Activated CD4-positive, alpha-beta T cell treated with anti-CD3 and anti-CD28 coated beads, Interleukin-2, amount 50 U/mL, for 48 hours (primary cell): ENCODE measurements at places on chromosomes 16 and 17.

- DNase-seq, result no peak
These were observed 363.2 kb downstream of the SNX29 start for GRCh38 chr16:12339686-12340085.

DNA sequence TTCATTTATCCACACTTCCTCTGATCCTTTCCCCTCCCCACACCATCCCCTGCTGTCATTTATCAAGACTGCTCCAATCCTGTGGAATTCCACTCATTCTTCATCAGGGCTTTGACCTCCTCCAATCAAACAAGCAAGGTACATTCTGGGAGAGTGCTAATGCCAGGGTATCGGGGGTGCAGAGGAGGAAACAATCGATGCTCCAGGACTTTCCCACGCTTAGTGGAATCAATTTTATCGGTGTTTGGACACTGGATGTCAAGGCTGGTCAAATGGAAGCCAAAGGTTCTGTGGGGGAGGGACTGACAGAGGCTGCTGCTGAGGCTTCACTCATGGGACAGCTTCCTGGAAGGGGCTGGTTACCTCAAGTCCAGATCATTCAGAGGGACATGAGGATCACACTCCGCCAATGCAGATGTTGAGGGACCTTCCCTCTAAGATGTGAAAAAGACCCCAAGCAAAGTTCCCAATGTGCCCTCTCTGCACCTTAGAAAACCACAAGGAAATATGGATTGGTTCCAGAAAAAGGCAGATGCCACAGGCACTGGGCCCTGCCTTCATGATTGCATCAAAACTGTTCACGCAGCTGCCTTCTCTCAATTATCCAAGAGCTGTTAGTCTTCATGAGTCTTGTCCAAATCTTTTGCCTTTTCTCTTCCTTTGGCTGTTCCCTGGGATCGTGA, 44.7 kb upstream of the SOX9 start:
- no peak for DNase-seq

GRCh38 chr16:72787514-72788268, 260.2 kb downstream of the ZFHX3 start:
- peak; percentile 59 for DNase-seq

GRCh38 chr16:56279132-56279531, 87.8 kb downstream of the GNAO1 start:
- DNase-seq, result peak; percentile 59

GRCh38 chr17:70158591-70158990, 10.7 kb upstream of the KCNJ2 start:
- DNase-seq, result no peak

DNA sequence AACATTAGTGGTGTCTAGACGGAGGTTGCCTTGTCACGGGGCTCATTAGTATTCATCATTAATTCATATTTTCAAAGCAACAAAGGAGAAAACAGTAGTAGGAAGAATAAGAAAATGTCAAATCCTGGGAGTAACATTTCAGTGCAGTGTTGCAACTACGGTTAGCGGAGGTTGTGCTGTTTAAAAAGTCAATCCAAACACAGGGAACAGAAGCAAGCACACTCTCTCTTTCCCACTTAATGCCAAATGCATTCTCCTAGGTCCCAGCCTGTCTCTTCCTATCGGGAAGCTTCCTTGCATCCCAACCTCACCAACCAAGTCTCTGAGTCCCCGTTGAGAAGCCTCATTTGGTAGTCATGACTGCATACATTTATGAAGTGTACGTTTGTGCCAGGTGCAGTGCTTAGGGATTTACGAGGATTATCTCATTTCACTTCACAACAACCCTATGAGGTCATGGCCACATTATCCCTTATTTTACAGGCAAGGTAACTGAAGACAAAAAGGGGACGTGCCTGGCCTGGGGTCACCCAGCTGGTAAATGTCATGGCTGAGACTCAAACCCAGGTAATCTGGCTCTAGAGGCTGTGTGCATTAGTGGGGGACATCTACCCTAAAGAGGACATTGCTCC, 283.6 kb upstream of the SALL1 start:
- no peak for DNase-seq

- DNase-seq, result no peak
These were observed 1.8 kb downstream of the RUNDC3A start for GRCh38 chr17:44310188-44310587.

- DNase-seq, result no peak
These were observed 23.2 kb downstream of the NLK start for GRCh38 chr17:28065706-28066105.

- no peak for DNase-seq
These were observed 27.6 kb upstream of the CCL1 start for GRCh38 chr17:34390649-34391048.

GRCh38 chr16:77816293-77816692, 27.9 kb downstream of the VAT1L start:
- DNase-seq, result no peak

GRCh38 chr16:47644661-47645060, 183.5 kb downstream of the PHKB start:
- no peak for DNase-seq

- no peak for DNase-seq
These were observed 46.6 kb downstream of the STH start for GRCh38 chr17:46045639-46046038.
